NCI-H510A treated with DMSO at 0.1 percent for 48 hours (cell line): ENCODE measurements at places on chromosomes 2 and 18.

- peak; percentile 54 for DNase-seq
Observed at GRCh38 chr2:105790461-105791149, 45.9 kb downstream of the NCK2 start.

- DNase-seq = no peak
Observed at GRCh38 chr2:46962751-46963150, 47.1 kb upstream of the MCFD2 start.

DNA sequence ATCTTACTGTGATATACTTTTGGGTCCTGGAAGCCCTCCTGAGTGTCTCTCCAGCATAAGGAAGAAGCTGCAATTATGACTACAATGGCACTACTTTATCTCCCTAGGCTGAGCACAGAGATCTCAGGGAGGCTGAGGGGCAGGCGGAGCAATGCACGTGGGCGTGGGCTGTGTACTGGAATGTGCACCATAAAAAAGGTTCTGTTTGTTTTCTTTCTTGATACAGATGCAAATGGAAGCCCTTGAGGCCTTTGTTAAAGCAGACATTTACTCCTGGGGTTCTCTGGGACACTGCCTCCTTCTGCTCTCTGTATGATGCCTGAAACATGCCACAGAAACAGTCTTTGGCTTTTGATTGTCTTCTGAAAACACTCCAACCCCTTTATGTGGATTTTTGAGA, 79.1 kb upstream of the DLX2 start:
- no peak for DNase-seq

- no peak for DNase-seq
Observed at GRCh38 chr2:6358546-6358945, 507.2 kb downstream of the CMPK2 start.

DNA sequence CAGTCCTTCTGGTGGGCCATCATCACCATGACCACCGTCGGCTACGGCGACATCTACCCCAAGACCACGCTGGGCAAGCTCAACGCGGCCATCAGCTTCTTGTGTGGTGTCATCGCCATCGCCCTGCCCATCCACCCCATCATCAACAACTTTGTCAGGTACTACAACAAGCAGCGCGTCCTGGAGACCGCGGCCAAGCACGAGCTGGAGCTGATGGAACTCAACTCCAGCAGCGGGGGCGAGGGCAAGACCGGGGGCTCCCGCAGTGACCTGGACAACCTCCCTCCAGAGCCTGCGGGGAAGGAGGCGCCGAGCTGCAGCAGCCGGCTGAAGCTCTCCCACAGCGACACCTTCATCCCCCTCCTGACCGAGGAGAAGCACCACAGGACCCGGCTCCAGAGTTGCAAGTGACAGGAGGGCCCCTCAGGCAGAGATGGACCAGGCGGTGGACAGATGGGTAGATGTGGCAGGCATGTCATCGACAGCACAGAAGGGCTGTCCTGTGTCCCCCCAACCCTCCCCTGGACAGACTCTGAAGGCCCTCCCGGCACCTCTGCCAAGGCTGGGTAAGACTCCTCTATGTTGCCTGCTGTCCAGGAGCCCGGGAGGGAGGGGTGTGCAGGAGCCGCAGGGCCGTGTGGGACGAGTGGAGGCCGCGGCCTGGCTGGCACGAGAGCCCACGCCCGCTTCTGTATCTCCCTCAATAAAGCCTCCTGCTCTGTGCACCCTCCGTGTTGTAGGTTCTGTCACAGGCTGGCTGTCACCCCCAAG, 2.0 kb downstream of the KCNF1 start:
- peak; percentile 39 for DNase-seq

DNA sequence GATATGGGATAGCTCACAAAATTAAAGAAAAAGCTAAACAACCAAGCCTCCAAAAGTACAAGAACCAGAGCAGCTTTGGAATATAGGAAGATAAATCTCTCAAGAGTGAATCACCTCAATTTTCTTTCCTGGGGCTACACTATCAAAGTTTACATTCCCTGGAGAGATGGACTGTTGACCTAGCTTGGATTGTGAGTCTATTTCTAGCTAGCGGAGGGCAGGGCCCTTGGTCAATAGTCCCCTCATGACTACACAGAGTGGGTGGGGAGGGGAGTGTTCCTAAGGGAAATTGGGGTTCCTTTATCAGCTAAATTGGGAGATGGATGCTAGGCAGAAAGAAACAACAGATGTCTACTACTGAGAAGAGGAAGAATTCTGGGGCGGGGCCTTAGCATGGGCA, 29.9 kb upstream of the EIF2AK3 start:
- no peak for DNase-seq

- DNase-seq = no peak
Observed at GRCh38 chr2:108923019-108923700, 65.9 kb downstream of the EDAR start.

DNA sequence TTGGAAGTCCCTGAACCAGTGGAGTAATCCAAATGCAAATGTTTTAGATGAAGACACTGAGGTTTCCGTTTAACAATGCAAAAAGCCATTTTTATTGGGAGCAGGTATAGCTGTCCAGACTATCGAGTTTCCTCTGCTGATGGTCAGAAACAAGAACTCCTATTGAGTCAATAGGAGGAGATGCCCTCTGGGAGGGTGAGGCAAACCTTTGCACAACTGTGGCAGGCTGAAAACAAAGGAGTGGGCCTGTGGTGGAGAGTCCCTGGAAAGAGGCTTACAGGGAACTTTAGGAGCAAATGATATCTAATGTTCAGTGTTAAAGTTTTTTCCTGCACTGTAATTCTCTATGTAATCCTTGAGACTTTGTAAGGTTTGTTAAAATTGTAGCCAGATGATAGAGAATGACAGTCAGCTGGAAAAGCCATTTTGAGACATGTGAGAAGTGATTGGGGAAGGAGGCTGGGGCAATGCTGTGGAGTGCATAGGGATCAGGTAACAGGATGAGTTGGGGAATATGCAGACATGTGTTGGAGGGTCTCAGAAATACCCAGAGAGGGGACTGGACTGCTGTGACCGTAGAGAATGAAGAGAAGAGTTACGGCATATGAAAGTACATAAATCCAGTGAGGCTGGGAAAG, 15.1 kb upstream of the EML4 start:
- no peak for DNase-seq

DNA sequence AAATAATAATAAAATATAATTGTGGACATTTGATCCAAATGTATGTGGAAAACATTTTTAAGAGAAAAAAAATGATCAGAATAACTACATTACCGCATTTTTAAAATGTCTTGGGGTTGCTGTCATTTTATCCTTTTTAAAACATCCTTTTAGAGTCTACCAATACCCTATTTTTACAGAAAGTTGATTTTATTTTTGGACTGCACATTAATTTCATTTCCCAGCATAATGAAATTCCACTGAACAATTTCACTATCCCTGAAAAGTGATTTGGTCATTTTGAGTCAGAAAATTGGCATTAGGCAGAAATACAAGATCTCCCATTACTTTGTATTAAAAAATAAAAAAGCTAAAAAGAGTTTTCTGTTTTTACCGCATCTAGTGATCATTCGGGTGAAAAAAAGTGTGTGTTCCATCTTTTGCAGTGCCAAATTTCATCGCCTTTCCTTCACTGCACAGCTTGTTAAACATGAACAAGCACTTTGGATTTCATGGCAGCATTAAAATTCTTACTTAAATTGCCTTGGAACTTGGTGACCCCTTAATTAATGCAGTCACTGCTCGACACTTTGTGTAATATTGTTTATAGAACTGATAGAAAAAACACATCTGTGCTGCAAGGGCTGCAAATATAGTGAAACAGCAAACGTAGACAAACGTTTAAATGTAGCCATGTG, 611.7 kb downstream of the TSN start:
- DNase-seq = no peak

GRCh38 chr2:12091201-12091806, 344.9 kb downstream of the LPIN1 start:
- no peak for DNase-seq

DNA sequence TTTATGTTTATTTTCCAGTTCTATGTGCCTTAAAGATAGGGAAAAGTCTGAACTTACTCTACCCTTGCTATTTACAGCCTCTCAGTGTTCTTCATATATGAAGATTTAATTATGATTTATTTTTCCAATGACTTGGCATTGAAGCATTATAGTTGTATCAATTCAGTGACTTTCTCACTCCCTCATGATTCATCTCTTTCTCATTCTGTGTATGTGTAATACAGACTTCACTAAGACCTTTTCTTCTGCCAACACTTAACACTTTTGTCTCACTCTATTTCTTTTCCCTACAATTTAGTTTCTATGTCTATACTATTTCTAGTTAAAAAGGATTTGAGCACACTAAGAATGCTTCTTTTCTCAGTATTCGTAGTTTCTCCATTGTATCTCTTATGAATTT, 1470.3 kb upstream of the ACVR2A start:
- no peak for DNase-seq

DNA sequence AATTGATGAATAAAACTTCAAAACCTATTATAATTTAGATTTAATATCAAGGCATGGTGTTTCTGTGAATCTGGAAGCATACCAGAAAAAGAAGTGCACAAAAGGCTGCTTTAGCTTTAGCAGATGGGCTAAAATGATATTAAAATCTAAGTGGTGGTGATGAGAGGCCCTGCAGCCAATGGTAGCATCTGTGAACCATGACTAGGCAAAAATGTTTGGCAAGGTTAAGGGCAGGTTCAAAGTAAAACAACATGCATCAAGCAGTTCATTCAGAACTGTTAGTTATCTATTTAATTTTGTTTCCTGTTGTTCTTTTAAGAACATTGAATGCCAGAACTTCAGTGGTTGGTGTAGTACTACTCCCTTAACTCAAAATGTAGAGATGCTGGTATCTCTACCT, 1736.9 kb upstream of the CELF4 start:
- DNase-seq = no peak

DNA sequence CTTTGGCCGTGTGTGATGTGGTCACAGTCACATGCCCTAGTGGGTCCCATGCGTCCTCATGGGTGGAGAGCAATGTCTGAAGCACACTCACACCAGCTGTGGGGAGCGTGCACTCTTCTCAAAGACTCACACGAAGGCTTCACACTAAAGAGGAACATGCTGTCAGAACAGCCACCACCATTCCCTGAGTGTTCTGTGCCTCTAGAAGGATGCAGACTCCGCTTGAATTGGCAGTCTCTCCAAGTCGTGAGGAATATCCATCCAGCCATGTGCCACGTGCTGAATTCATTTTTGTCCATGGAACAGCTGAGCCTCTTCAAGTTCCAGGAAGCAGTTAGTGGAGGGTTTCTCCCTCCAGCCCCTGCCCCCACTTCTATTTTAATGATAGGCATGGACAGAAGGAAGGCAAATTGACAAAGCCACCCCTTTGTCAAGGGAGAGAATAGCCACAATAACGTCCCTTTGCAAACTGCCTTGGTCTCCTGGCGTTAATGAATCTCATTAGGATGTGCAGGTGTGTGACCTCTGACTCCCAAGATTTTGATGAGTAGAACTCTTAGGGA, 464.3 kb upstream of the ID2 start:
- DNase-seq = no peak

DNA sequence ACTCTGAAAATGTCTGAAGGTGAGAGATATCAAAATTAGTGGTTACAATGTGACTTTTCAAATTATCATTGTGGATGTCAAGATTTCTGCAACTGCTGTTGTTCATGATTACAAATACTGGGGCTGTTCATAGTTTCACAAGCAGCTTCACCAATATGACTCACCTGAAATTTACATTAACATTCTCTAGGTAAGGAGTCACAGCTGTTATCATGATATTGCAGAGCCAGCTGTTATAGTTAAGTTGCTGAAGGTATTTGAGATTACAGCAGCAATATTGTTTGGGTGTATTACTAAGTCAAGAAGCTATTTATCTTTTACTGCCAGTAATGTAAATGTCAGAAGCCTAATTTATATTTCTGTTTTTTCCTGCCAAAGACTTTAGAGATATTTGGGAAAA, 140.0 kb downstream of the MC4R start:
- no peak for DNase-seq

- no peak for DNase-seq
Observed at GRCh38 chr2:229003256-229003655, 267.8 kb downstream of the PID1 start.
